SW 1271 (cell line): ENCODE measurements at places on chromosomes 7 and 10.

GRCh38 chr7:91165006-91165845 lies 99.0 kb upstream of the FZD1 start:
- no peak for DNase-seq

GRCh38 chr7:138663725-138664710 lies 37.1 kb downstream of the SVOPL start:
- no peak for DNase-seq

- peak; percentile 74 for DNase-seq
These were observed 1.3 kb upstream of the ARID5B start for GRCh38 chr10:61899997-61900828.

DNA sequence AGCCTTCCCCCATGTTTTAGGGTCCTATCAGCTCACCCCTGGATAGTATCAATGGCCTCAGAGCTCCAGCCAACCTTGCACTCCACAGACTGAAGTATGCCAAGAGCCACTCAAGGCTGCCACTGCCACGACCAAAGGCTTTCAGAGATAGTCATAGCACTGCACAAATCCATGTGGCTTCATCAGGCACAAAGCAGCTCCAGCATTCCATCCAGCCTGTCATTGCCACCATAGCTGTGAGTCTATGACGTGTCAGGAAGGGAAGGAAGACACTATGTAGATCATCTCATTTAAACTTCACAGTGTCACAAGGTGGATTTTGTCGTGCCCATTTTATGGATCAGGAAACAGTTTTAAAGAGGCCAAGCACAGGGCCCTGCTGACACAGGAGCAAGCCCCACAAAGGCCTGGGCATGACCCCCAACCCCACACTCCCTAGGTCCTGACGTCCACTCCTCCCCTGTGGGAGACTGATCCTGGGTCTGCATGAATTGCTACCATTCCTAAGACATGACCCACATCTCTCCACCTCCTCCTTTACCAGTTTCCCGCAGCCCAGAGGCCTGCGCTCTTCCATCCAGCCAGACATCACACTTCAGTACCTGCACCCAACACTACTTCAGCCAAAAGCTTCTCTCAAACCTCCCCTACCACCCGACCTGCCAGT lies 119.4 kb downstream of the DIP2C start:
- no peak for DNase-seq

- no peak for DNase-seq
These were observed 395.9 kb upstream of the PODXL start for GRCh38 chr7:131952365-131952764.

DNA sequence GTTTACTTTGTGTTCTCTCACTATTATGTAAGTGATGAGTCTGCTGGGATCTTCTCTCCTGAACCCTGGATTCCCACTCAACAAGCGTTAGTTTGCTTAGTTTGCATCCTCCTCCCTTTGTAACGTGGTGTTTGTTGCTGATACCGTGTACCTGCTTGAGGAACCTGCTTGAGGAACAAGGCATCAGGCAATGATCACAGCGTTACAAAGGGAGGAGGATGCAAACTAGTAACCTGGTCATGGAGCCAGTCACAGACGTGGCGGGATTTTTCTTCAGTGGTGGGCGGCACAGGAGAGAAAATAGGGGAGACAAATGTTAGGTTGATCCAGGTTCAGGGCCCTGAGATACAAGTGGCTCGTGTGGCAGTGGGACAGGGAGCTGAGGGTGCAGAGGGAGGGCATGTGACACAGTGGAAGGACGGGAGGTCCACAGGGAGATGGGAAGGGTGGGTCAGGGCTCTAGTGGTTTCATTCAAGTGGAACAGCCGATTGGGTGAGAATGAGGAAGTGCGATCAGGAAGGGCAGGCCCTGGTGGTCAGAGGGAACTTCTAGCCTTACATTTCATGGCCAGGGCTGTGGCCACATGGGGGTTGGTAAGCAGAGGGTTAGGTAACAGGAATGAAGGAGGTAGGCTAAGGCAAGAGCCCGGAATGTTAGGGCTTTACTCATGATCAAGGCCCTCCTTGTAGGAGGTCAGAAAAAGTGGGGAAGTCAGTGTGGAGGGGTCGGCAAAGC lies 38.0 kb downstream of the SNX10 start:
- no peak for DNase-seq

DNA sequence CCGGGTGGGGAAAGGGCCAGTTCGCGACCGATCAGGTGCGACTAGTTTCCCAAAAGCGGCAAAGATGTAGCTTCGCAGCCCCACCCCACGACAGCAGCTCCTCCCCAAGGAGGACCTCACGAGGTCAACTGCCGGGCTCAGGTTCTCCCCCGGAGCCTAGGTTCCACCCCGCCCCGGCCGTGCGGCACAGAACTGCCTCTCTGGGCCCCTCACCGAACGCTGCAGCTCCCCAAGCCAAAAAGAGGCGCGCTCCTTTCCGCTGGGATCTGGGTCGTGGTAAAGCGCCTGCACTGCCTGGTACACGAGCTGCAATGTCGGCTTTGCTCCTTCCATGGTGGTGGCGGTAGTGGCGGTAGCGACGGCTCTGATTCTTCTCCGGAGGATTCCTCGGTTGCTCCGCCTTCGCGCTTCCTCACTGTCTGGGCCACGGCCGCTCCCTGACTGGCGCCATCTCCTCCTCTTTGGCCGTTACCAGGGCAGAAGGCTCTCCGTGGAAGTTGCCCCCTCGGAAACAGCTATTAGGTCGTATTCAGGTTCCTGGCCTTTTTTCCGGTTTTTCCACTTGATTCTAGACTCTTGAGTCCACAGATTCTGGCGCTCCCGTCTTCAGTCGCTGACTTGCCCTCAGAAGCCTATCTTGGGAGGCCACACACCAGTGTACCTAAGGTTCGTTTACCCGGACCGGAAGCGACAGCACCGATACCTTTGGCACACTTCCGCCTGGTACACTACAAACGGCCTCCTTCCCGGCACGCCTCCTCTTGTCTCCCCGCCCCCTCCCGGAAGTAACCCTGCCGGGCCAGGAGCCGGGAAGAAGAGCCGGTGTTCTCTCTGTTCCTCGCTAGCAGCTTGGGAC lies at the start of gene TNPO3:
Gene TNPO3 (minus strand): TSS at position 674 of the 856 bp plus-strand sequence. CDS start 341 bp downstream, at position 333.
- DNase-seq, result peak; percentile 96

DNA sequence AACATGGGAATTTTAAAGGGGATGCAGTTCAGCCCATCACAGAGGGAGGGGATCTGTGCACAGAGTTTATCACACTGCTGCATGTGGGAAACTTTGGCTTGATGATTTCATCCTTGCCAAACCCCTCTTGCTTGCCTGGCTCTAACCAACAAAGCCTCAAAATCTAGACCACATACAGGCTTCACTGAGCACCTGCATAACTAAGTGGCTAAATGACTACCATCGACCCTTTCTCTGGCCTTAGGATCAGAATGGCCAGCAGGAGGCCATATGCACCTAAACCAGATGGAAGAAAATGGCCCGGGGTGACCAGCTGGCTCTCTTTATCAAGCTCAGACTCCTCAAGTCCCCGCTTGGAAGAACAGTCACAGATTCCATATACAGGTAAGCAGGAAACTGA lies 15.6 kb upstream of the ZNF25 start:
- DNase-seq, result no peak

GRCh38 chr7:141877365-141877764 lies 36.1 kb upstream of the PRSS37 start:
- DNase-seq, result no peak

GRCh38 chr10:79137300-79137756 lies 68.6 kb downstream of the ZMIZ1 start:
- no peak for DNase-seq

- no peak for DNase-seq
These were observed 24.6 kb downstream of the PPP3CB start for GRCh38 chr10:73471226-73471625.

DNA sequence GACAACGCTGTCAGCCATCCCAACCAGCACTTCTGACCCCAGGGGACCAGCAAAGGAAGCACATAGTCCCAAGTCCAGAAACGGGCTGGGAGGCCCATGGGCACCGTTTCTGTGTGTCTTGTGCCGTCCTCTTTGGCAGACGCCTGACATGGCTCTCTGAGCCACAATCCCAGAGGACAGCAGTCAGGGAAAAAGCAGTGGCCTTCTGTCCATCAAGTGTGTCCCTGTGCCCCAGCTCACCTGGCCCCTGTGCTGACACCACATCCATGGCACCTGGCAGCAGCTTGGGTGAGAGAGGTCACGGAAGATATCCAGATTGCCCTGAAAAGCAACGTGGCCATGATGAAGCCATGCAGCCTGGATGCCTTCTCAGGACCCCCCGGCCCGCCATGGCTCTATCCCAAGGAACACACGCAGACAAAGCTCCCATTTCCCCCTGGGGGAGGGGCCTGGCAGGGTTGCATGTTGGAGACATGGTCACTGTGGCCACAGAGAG lies 38.1 kb upstream of the ANTXRL start:
- DNase-seq, result no peak

DNA sequence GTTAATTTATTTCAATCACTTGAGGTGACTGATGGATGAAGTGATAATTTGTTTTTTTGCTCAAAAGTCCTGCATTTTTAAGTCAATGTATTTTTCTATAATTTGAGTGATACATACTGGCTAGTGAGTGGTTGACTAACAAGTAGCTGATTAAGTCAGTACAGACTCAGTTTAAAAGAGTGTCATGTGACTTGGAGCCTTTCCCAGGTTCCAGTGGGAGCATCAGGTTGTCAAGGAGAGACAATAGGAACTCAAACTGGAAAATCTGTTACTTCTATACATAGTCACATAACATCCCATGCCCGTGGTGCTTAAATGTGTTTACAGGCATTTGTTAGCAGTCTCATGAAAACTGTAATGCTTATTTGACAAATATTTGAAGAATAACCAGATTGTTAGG lies 154.7 kb downstream of the ANK3 start:
- DNase-seq, result no peak

DNA sequence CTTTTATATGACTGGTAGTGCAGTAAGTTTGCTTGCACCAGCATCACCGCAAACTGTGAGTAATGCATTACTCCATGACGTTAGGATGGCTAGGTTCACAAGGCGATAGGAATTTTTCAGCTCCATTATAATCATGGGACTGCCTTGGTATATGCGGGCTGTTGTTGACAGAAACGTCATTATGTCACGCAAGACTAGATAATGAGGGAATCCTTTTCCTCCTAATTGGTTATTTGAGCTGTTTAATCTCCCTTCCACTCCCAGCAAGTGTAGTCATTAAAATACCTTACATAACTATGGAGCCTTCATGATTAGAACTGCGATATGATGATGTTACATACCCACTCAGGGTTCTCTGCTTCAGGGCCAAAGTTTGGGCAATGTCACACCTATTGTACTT lies 17.3 kb downstream of the KLLN start:
- no peak for DNase-seq

- DNase-seq, result no peak
These were observed 365.6 kb downstream of the ANKRD7 start for GRCh38 chr7:118590107-118590506.

DNA sequence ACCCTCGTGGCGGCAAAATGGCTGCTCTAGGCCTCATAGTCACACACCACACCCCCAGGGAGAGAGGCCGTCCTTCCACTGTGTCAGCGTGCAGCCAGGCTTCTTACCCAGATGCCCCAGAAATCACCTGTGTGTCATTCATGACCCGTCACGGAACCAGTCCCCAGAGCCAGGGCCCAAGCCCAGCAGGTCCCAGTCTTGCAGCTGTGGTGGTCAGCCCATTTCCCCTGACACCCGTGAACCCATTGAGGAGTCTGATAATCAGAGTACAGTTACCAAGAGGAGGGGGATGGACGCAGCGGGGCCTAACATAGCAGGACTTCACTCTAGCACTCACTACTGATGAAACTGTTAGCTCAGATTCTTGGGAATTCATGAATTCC lies 112.1 kb downstream of the ACTR3B start:
- no peak for DNase-seq

- DNase-seq, result peak; percentile 74
These were observed 164.4 kb downstream of the GLRX3 start for GRCh38 chr10:130300608-130301020.

- no peak for DNase-seq
These were observed at the start of gene NXPH1 for GRCh38 chr7:8433477-8434289. Gene NXPH1 (plus strand): TSS chr7:8433609.

GRCh38 chr10:6108072-6108471 lies 19.2 kb downstream of the RBM17 start:
- no peak for DNase-seq

DNA sequence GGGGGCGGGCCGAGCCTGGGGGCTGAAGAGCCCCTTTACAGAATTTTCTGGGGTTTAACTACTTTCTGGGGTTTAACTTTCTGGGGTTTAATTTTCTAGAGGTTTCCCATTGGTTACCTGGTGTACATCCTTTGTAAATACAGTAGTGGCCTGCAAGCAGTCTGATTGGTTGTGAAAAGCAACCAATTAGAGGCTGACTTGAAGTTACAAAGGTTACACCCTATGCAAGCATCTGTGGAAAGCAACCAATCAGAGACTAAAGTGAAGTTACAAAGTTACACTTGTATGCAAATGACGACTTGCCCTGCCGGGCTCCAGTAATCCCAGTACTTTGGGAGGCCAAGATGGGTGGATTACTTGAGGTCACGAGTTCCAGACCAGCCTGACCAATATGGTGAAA lies 27.4 kb downstream of the GTF2I start:
- no peak for DNase-seq

GRCh38 chr10:21174715-21175495 lies 277.8 kb upstream of the NEBL start:
- no peak for DNase-seq

DNA sequence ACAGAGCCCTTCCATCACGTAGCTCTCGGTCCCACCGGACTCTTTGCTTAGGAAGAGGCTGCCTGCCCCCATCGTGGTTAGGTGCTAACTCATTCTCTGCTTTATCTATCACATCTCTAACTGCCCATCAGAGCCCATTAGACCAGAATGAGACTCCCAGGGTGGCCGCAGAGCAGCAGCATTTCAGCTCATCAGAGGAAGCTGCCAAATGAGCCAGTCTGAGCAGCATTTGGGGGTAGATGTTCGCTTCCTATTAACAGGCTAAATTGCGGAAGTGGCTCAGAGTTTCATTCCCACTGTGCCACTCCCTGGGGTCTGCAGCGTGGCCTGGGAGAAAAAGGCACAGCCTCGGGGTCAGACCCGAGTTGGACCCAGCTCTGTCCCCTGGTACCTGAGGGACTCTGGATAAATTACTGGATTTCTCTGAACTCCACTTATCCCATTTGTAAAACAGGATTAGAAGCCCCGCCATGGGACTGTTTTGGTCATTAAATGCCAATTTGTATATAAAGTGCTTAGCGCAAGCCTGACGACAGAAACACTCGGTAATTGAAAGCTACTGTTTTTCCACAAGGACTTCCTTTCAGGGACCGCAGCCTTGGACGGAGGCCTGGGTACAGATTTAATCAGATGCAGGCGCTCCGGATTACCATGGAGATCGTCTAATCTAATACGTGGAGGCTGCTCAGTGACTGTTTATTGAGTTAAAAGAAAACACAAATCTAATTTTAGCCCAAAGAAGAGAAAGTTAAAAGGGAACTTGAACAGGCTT lies 73.8 kb upstream of the PRLHR start:
- no peak for DNase-seq

GRCh38 chr7:55081068-55081467 lies 62.3 kb downstream of the EGFR start:
- no peak for DNase-seq
